ENCODE measurements at places on chromosomes 11 and 22.

GRCh38 chr11:44781655-44782054, 54.9 kb downstream of the TSPAN18 start:
- DNase-seq: no peak

- DNase-seq: no peak
Observed at GRCh38 chr11:63855975-63856374, 17.1 kb downstream of the MARK2 start.

- DNase-seq: no peak
Observed at GRCh38 chr11:45897556-45897955, 9.5 kb downstream of the FREY1 start.

GRCh38 chr22:22955276-22955798, 67.7 kb downstream of the IGLL5 start:
- no peak for DNase-seq

GRCh38 chr11:32420937-32421901, 14.1 kb downstream of the WT1 start:
- DNase-seq: no peak

DNA sequence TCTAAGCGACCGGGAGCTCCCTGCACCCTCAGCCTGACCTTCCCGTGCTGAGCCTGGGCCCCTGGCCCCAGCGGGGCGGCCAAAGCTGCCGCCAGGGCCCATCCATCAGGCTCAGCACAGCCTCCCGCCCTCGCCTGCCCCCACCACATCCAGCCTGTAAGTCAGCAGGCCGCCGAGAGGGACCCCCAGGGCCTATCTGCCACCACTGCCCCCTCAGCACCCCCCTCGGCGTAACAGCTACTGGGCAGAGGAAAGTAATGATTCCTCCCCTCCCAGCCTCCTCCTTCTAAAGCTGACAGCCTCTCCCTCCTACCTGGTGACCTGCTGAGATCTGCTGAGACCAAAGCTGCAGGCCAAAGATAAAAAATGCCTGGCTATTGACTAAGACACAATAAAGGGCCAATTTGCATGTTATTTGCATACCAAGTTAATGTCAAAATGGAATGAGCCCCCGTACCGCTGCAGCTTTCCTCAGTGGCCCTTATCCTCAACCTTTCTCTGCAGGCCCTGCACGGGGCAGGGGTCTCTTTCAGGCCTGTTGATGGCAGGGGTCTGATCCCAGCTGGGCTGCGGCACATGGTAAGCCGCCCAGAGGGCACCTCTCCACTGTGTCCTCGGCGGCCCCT, 51.6 kb downstream of the RPUSD4 start:
- DNase-seq: no peak

DNA sequence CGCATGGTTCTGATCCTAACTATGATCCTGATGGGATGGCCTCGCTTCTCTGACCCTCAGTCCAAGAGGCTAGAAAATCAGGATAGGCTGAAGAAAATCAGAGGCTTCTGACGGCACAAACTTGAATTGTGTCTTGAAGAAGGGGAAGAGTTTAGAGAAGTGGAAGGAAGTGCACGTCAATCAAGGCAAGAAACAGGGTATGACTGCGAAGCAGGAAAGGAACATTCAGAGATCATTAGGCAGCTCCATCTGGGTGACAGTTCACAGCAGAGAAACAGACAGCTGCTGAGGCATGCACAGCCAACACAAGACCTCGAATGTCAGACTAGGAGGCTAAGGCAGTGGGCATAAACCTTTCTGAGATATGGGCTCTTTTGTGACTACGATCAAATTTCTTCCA, 29.3 kb downstream of the CLPB start:
- DNase-seq: no peak

DNA sequence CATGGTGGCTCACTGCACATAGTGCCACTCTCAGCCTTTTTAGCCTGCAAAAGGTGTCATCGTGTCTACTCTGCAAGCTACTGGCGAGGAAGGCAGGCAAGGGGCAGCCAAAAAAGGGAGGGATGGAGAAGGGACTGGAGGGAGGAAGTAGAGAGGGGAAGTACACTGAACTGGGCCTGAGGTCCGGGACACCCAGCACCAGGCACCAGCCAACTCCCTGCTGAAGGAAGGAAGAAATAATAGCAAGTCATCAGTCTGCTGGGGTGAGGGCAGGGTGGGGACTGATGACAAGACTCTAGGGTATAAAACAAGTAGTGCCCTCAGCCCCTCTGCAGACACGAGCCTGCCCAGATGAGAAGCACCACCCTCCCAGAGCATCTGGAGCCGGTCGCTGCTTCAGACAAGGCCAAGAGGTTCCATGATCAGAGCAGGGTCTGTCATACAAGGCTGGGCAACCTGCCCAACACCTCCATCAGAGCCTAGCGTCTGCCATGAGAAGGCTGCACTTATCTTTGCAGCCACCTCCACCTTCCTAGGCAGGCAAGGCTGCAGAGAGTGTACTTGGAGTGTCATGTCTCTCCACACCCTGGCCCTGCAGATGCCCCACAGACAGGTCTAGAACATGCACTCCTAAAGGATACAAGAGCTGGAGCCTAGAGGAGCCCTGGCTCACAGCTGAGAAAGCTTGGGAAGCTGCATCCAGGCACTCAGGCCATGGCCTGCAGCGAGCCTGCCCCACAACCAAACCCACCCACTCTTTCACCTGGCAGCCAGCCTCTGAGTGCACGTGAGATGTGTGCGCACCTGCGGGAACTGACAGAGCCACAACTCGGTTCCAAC, 9.0 kb upstream of the COMT start:
- DNase-seq: peak; percentile 1

GRCh38 chr11:91244912-91245311, 979.7 kb upstream of the FAT3 start:
- DNase-seq: no peak

DNA sequence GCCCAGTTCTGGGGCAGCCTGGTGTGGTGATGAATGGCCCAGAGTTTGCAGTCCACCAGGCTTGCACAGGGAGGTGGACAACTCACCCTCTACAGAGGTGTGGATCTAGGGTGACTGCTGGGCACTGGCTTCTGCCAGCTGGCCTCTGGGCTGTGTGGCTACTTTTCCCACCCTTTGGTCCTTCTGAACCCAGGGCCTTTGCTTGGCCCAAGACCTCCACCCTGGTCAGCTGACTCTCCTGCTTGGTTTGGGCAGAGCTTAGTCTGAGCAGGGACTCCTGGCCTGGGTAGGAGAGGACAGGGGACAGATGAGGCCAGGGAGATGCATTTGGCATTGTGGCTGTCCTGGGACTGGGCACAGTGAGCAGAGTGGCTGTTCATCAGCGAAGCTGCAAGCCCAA, 83.0 kb upstream of the SHANK2 start:
- DNase-seq: no peak

GRCh38 chr22:35465109-35465701, 65.3 kb downstream of the MCM5 start:
- no peak for DNase-seq

- no peak for DNase-seq
Observed at GRCh38 chr11:67375320-67376055, 2.1 kb upstream of the CLCF1 start.

GRCh38 chr11:114108501-114109205, 49.1 kb downstream of the ZBTB16 start:
- DNase-seq: no peak

DNA sequence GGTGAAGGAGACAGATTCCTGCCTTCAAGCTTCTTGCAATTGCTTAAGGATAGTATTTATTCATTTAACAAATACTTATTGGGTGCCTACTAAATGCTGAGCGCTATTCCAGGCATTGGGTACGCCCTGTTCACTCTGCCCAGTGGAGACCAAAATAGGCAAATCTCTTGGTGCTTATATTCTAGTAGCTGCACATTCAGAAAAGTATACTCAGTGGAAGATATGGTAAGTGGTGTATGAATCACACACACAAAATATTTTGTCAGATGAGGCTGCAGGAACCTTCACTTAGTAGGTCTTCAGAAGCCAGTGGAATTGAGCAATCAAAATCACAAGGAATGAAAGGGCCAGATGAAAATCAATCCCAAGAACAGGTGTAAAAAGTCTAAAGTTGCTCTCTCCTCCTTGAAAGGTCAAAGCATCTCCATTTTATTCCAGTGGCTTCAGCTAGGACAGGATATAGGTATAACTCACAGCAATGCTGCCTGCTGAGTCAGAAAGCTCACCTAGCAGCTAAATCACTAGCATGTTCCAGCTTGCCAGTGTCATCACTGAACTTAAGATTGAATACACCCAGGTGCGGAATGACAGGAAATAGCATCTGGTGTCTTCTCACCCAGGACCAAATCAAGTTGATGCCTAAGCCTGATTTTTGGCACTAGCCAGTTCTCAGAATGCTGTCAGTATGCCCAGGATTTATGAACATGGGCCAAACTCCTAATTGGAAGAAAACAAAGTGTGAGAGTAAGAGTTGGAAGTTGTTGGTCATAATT, 83.9 kb downstream of the AMOTL1 start:
- no peak for DNase-seq

- DNase-seq: no peak
Observed at GRCh38 chr22:17831501-17832251, 57.4 kb upstream of the BID start.

GRCh38 chr11:67266449-67267187, at the start of gene GRK2:
GRK2 (plus strand) TSS chr11:67266473; CDS start chr11:67266700, 227 bp downstream.
- DNase-seq: peak; percentile 52

DNA sequence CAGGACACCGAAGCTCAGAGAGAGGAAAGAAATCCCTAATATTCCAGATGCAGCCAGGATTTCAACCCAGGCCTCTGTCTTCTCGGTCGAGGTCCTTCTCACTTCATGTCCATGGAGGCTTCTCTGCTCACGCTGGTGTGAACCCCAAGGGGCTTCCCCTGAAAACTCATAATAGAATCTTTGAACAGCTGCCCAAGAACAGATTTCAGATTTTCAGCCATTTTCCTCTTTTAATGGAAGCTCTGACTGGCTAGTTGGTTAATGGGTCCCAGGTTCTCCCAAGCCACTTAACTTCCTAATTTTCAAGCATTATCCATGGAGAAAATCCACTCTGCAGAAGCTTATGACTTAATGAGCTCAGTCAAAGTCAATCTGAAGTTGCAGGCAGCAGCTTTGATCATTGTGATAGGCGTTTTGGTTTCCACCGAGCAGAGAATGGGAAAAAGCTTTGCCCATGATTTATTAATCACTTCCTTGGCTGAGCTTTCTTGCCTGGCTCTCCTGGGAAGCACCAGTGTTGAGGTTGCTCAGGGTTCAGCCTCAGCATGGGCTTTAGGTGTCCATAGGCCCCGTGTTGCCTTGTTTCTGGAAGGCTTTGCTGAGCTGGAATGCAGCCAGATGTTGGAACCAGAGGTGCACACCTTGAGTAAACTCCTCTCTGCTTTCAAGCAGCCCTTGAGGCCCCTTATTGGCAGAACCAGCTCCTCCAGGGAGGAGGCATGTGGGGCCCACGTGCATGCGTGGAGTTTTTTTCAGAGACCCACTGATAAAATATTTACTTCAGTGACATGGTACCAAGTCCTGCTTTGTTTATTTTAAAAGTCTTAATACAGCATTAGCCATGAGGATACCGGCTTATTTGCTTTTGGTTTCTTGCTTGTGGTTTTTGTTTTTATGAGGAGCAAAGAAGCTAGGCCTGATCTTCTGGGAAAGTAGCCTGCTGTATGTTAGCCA, 25.5 kb downstream of the LDLRAD3 start:
- DNase-seq: no peak

GRCh38 chr11:110453684-110454354, 24.1 kb downstream of the FDX1 start:
- no peak for DNase-seq

DNA sequence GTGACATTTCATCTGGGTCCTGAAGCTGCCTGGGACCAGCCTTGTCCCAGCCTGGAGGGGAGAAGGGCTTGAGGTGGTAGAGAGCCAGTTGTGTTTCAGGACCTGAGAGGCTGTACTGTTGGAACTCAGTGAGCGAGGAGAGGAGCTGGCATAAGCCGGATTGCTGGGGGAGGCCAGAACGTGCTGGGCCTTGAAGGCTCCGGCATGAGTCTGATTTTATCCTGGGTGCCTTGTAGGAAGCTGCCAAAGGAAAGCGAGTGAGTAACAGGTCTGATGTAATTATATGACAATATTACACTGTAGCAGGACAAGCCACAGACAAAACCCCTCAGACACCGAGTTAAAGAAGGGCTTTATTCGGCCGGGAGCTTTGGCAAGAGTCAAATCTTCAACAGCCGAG, 17.2 kb downstream of the AP2A2 start:
- no peak for DNase-seq

GRCh38 chr11:7612056-7612660, 61.1 kb downstream of the CYB5R2 start:
- DNase-seq: no peak

DNA sequence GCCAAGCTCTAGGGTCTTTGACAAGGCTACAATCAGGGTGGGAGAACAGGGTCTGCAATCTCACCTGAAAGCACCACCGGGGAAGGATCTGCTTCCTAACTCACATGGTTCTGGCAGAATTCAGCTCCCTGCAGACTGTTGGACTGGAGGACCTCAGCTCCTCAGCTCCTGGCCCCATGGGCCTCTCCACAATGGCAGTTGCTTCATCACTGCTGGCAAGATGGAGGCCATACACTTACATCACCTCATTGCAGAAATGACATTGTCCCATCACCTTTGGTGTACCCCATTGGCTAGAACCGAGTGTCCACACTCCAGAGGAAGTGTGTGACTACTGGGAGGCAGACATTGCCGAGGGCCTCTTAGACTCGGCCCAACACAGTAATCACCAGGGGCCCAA, 20.9 kb upstream of the MPPED1 start:
- peak; percentile 4 for DNase-seq

DNA sequence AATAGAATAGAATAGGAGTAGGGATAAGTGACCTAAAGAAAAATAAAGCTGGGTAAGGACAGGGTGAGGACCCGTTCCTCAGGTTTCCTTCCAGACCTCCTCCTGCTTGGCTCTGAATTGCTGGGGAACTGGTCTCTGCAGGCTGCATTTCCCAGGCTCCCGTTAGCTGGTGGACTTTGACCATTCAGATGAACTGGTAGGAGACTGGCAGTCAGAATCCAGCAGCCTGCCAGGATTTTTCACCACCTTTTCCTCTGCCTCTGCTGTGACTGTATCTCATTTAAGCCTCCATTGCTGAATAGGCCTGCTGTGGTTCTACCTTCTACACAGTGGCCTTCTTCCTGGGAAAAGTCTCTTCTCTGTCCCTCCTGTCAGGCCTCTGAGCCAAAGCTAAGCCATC, 24.6 kb upstream of the SMPD1 start:
- DNase-seq: no peak
